ENCODE measurements at places on chromosomes 12 and 14.

GRCh38 chr14:52112336-52113018, 43.6 kb upstream of the NID2 start:
- DNase-seq: no peak

GRCh38 chr12:103905730-103906349, 24.4 kb upstream of the HSP90B1 start:
- DNase-seq: no peak

DNA sequence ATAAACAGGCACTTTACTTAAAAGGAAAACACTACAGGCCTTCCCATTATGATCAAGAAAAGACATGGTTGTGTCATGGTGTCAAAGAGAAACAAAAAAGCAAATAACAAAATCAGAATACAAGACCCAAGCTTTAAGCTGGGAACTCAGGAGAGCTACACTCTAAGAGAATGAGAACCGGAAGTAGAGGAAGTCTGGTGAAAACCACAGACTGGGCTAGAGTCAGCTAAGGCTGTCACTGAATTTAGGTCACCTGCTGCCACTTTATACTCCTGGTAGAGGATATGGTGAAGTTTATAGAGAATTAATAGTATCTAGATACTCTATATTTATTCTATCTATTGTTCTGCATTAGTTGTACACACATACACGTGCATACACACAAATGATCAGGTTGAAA, 971.7 kb downstream of the FLRT2 start:
- DNase-seq: no peak

GRCh38 chr14:72333357-72333756, 401.1 kb downstream of the RGS6 start:
- DNase-seq: no peak

DNA sequence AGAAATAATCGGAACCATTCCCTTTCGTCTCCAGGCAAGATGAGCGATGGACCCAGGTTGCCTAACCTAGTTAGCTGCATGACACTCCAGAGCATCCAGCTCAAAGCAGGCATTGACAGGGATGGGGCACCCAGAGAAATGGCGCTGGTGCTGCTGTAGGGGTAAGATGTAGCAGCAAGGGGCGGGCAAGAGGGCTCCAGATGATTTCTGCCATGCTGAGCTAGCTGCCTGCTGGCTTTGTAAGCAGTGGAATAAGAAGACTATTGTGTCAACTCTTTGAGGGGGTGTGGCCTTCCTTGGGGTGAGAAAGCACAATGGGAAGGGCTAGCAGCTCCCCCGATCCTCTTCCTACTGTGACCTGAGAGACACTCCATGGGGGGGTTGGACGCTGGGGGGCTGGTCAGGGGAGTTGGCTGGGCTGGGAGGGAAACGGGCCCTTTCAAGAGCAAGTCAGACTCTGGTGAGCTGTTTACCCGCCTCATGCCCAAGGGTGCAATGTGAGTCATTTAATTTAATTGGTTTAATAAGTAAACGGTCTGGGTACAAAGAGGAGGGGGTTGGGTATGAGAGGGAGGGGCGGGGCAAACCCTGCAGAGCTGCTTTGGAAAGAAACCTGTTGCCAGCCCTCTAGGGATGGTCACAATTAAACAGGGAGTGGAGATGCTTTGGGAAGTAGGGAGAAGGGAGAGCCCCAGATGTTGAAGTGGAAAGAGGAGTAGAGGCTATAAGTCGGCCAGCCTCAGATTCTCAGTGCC, 50.5 kb downstream of the B4GALNT3 start:
- no peak for DNase-seq

GRCh38 chr14:104567141-104567956, 12.2 kb upstream of the C14orf180 start:
- no peak for DNase-seq

- DNase-seq: no peak
Observed at GRCh38 chr12:81518638-81519037, 240.5 kb downstream of the PPFIA2 start.

GRCh38 chr14:63269561-63270225, 49.0 kb downstream of the GPHB5 start:
- DNase-seq: no peak

DNA sequence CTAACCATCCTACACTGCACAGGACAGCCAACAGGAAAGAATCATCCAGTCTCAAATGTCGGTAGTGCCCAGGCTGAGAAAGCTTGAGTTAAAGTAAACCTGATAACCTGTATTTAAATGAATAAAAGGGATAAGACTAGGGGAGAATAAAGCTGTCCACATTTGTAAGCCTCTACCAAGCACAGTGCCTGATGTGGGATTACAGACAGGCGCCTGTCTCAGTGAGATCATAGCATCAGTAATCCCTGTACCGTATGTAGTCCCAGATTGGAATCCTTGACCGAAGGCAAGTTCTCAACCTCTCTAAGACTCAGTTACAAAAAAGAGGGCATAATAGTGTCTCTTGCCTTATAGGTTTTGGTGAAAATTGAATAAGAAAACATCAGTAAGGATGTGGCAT, 59.9 kb downstream of the BICD1 start:
- no peak for DNase-seq

DNA sequence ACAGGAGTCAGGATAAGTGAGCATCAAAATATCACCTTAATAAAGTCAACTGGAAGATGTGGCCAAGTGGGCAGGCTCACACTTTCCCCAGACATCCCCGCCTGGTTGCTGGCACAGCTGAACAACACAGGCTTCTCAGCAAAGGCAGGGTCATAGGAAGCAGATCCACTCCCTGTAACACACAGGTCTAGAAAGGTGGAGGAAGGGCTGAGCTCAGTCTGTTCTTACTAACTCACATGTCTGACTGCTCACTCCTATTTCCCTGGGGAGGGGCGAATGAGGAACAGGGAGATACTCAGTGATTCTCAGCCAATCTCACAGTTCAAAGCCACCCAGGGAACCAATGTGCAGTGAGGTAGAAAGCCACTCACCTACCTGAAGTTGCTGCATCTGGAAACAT, 45.0 kb upstream of the AMN1 start:
- DNase-seq: no peak

DNA sequence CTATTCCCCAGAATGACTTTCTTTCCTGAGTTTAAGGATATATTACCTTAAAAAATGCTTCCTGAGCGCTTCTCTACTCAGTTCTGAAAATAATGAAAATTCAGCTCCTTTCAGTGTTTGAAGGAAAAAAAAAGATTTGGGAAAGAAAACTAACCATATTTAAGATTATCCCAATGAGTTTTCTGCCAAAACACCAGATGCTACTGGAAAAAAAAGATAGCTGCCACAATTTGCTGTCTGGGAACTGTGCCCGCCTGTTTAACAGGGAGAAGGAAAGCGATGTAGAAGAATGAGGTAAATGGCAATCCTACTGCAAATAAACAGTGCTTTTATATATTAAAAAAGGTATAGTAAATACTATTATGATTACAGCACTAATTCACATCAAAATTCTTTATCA, 367.6 kb upstream of the PRICKLE1 start:
- DNase-seq: no peak

DNA sequence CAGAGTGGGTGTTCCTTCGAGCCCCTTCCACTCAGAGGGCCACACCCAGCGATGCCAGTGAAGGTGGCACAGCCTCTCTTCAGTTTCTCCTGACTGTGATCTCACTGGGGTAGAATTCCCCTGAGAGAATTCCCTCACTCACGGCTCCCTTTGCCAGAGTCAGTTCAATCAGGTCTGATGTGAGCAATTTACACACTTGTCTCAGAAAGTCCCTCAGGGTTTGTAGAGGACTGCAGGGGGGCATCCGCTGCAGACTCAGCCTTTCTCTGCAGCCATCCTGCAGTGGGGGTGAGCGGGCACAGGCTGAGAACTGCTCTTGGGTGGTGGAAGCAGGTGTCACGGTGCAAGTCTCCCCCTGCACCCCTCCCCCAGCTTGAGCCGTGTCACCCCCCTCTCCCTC, 205.4 kb upstream of the PRMT8 start:
- no peak for DNase-seq

DNA sequence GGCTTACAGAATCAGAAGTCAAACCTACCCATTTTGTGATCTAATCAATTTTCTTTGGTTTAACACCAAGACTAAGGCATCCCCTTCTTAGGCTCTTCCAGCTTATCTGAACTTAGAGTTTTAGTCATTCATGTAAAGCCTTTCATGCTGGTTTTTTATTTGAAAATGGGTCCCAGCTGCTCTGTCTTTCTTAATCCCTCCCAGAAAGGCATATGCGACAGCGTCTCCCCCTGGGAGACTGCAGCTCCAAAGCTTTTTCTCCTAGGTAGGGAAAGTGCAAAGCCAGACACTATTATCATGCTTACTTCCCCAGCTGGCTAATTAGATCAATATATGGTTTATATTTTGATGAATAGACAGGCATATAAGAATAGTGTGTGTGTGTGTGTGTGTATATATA, 96.6 kb upstream of the E2F7 start:
- no peak for DNase-seq

DNA sequence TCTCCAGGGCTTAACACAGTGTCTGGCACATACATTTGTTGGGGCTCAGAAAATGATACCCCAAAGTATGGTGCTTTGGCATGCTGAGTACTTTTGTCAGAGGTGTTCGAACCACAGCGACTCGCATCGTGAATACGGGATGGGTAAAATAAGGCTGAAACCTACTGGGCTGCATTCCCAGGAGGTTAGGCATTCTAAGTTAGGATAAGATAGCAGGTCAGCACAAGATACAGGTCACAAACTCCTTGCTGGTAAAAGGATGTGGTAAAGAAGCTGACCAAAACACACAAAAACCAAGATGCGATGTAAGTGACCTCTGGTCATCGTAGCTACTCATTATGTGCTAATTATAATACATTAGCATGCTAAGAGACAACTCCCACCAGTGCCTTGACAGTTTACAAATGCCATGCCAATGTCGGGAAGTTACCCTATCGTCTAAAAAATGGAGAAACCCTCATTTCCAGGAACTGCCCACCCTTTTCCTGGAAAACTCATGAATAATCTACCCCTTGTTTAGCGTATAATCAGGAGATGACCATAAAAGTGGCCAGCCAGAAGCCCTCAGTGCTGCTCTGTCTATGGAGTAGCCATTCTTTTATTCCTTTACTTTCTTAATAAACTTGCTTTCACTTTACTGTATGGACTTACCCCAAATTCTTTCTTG, 3.3 kb upstream of the AEBP2 start:
- no peak for DNase-seq

DNA sequence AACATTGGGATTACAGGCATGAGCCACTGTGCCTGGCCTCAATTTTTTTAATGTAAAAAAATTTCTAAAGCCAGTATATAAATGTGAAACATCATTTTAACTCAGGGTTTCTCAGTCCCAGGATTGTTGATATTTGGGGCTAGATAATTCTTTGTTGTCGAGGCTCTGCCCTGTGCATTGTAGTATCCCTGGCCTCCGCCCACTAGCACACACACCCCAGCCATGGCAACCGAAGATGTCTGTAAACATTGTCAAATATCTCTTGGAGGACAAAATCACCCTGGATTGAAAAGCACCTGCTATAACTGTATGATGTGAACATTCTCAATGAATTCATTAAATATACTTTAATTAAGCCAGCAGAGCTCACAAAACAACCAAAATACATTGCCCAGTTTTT, 8.4 kb upstream of the CIT start:
- DNase-seq: no peak

GRCh38 chr12:2108166-2108565, 55.4 kb downstream of the CACNA1C start:
- DNase-seq: no peak

GRCh38 chr14:95480887-95481226, 35.6 kb downstream of the SYNE3 start:
- DNase-seq: no peak

DNA sequence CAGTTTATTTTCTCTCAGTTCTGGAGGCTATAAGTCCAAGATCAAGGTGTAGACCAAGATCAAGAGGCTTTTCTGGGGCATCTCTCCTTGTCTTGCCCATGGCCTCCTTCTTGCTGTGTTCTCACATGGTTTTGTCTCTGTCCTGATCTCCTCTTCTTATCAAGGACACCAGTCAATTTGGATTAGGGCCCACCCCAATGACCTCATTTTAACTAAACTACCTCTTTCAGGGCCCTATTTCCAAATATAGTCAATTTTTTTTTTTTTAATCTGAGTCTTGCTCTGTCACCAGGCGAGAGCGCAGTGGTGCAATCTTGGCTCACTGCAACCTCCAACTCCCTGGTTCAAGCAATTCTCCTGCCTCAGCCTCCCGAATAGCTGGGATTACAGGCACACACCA, 50.8 kb downstream of the TSHR start:
- no peak for DNase-seq

Data from AG09319 (cell line).